ENCODE measurements at places on chromosomes 3 and 15.

GRCh38 chr3:171157286-171157685 lies 130.8 kb upstream of the SLC2A2 start:
- no peak for DNase-seq

DNA sequence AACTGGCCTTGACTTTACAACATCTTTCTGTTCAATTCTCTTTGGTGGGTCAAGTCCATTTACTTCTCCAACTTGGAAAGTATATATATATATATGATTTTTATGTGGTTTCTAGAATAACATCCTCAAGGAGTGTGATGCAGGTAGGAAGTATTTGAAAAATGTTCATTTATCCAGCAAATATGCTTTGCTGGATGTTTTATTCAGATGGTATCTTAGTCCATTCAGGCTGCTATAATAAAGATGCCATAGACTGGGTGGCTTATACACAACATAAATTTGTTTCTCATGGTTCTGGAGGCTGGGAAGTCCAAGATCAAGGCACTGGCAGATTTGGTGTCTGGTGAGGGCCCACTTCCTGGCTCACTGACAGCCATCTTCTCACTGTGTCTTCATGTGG lies 168.7 kb upstream of the RASGRP1 start:
- DNase-seq, result no peak

- DNase-seq, result no peak
These were observed 23.0 kb downstream of the HPS3 start for GRCh38 chr3:149152420-149152819.

DNA sequence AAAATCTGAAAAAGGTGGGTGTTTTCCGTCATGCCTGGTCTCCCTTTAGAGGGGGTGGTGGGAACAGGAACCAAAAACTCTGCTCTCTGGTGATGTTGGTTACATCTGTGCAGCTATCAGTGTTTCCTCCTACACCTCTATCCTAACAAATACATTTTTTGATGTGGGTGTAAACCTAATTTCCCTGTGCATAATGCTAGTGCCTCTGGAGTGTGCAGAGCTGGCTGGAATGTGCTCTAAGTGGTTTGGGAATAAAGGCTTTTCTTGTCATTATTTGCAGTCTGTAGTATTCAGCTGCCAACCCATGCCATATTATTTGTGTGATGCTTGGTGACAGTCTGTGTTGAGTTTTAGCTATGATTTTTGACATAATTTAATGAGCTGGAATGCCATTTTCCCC lies 547.6 kb downstream of the NLGN1 start:
- DNase-seq, result no peak

DNA sequence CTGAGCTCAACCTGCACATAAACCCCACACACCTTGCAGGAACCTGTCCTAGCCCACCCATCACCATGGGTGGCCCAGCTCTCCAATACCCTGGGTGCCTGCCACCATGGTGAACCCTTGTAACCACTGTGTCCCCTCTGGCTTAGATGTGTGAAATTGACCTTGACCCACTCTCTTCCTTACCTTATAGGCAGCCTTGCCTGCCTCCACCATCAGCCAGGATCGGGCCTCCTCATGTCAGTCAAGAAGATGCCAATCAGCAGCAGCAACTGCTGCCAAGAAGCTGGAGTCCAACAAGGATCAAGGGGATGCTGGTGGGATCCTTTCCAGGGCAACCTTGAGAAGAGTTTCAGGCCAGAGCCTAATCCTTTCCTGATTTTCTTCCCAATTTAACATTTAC lies 8.8 kb upstream of the CYP11A1 start:
- no peak for DNase-seq

- DNase-seq, result no peak
These were observed 343.0 kb upstream of the THRB start for GRCh38 chr3:24837601-24838000.

- DNase-seq, result no peak
These were observed 36.3 kb downstream of the DUT start for GRCh38 chr15:48367483-48367882.

DNA sequence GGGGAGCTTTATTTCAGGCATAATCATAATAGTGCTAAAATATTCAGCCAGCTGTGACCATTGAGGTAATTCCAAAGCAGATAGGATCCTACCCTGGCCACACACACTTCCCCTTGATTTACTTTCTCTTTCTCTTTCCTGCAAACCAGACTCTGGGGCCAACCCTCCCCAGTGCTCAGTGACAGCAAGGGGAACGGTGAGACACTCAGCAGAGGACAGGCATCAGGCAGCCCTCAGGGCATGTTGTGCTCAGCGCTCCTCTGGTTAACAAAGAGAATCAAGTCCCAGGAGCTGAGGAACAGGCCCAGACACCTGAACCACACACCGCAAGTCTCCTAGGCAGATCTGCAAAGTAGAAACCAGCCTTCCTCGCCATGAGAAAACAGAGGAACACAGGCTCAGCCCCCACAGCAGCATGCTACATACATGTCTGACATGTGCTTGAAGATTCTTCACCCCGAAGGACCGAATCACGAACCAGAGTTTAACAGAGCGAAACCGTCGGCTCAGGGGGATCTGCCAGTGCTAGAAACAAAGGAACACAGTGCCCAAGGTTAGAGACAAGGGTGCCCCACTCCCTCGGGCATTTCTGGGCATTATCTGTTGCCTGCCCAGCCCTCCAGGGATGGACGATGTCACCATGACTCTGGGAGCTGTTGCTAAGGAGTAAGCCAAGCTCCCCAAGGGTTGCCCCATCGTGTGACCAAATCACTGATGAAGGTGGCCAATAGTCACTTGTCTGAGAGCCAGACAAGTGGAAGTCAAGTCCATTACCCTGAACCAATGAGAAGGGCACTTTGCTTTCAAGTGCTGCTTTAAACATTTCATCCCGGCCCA lies 17.5 kb downstream of the HDC start:
- peak; percentile 67 for DNase-seq

- no peak for DNase-seq
These were observed 473.9 kb upstream of the THBS1 start for GRCh38 chr15:39106950-39107349.

DNA sequence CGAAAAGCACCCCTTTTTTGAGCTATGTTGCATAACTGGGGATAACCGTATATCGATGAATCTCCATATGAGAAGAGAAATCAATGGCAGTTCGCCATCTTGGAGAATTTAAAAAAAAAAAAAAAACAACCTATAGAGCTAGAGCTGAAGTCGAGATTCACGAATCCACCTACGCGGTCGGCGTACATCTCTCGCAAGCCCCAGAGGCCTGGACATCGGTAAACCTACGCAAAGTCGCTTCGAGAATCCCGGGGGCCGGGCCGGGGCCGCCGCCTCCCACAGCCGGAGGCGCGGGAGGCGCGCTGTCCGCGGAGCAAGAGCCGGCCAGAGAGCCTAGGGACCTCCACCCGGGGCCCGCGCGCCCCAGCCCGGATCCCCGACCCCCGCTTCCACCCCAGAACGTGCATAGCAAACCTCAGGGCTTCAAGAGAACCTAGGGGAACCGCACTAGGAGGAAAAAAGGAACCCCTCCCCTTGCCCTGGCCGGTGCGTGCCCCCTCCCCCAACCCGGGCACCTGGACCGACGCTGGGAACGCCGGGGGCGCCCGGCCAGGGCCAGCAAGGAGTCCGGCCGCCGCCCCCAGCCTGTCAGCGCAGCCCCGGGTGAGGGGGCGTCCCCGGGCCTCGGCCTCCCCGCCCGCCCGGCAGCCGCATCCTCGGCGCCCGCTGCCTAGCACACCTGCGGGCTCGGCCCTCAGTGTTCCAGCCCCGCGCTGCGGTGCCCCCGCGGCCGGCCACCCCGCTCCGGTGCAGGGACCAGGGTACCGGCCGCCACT lies 567 bp downstream of the PFN2 start:
- peak; percentile 87 for DNase-seq

Data from lower lobe of right lung (tissue), 2 donors.